ENCODE measurements at places on chromosomes 2 and 18. TPM values are rescaled to one million over a fixed set of nuclear protein-coding genes. Genes with fewer than 3 reads are reported as not detected.

The THSD7B gene
- not detected for total RNA-seq

The HNMT gene
- 5.5 TPM for total RNA-seq

The IL36G gene
- total RNA-seq, result not detected

The KIF1A gene
- 0.13 TPM for total RNA-seq

The SH3RF3 gene
- total RNA-seq, result 18.1 TPM

The PTPRN gene
- total RNA-seq, result not detected

The GLI2 gene
- total RNA-seq, result 0.39 TPM

The HTR2B gene
- total RNA-seq, result 0.64 TPM

The SOX11 gene
- total RNA-seq, result not detected

The NEB gene
- 0.30 TPM for total RNA-seq

The ALLC gene
- total RNA-seq, result not detected

The RAX gene
- total RNA-seq, result not detected

The BAZ2B gene
- 20.9 TPM for total RNA-seq

The L3MBTL4 gene
- total RNA-seq, result 2.9 TPM

The GRHL1 gene
- total RNA-seq, result 0.94 TPM

The PLGLB1 gene
- total RNA-seq, result 0.20 TPM

The FRZB gene
- total RNA-seq, result 0.15 TPM

The CXCR1 gene
- total RNA-seq, result not detected

The SPAST gene
- 14.3 TPM for total RNA-seq

The CCDC141 gene
- 0.13 TPM for total RNA-seq

The TMEM37 gene
- 0.33 TPM for total RNA-seq

The PIEZO2 gene
- 9.5 TPM for total RNA-seq

The IL37 gene
- not detected for total RNA-seq

The CTNNA2 gene
- total RNA-seq, result not detected

The CD28 gene
- total RNA-seq, result not detected

The SDC1 gene
- total RNA-seq, result 1.4 TPM

The DYNAP gene
- not detected for total RNA-seq

The LINC00305 gene
- not detected for total RNA-seq

The TOGARAM2 gene
- not detected for total RNA-seq

The FBXO36 gene
- 2.6 TPM for total RNA-seq

The FHOD3 gene
- not detected for total RNA-seq

The NOP58 gene
- total RNA-seq, result 63.8 TPM

The SLC11A1 gene
- total RNA-seq, result under 0.01 TPM

The GALNT13 gene
- total RNA-seq, result not detected

The PLEK gene
- total RNA-seq, result not detected

The CBLN2 gene
- total RNA-seq, result 0.10 TPM

The BIN1 gene
- total RNA-seq, result 18.5 TPM

The LYPD6B gene
- total RNA-seq, result not detected

The GNAL gene
- total RNA-seq, result 0.05 TPM

The NEU2 gene
- total RNA-seq, result not detected
